ENCODE measurements at places on chromosomes 7 and 10.
A peak's percentile ranks its signal among the peaks of the same experiment; 100 is the strongest.

DNA sequence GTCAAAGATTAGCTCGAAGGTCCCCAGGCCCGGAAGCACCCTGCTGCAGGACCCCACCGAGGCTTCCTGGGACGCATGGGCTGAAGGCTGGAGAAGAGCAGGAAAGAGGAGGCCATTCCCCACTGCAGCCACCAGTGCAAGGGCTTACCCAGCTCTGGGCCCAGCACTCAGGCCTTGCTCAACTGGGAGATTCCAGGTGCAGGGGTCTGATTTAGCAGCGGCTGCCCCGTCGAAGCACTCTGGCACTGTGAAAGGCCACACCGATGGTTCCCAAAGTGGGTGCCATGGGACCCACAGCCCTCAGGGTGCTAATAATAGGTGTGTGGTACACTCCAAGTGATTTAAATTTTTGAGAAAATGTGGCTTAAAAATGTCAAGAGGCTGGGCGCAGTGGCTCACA is 130.9 kb downstream of the OAT start:
- DNase-seq = no peak

GRCh38 chr7:28554802-28555471 is 142.6 kb downstream of the CREB5 start:
- no peak for DNase-seq

GRCh38 chr7:159142199-159142598 is 2.5 kb downstream of the VIPR2 start:
- no peak for DNase-seq

- no peak for DNase-seq
Measured at GRCh38 chr7:42359946-42360345, 122.9 kb upstream of the GLI3 start.

DNA sequence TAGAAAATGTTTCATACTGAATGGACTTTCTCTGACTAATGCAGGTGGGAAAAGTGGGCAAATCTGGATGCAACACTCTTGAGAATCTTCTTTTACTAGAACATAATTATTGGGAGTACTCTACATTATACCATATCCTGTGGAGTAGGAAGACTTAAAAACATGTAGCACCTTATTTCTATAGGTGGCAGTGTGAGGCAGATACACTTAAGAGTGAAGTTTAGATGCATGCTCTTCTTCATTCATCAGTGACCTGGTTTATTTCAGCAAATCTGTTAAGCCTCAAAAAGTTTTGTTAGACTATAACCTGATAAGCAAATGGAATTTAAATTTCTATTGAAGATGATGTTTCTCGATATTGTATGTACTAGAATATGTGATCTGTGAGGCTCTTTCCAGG is 1087.1 kb upstream of the LRRN3 start:
- DNase-seq = no peak

DNA sequence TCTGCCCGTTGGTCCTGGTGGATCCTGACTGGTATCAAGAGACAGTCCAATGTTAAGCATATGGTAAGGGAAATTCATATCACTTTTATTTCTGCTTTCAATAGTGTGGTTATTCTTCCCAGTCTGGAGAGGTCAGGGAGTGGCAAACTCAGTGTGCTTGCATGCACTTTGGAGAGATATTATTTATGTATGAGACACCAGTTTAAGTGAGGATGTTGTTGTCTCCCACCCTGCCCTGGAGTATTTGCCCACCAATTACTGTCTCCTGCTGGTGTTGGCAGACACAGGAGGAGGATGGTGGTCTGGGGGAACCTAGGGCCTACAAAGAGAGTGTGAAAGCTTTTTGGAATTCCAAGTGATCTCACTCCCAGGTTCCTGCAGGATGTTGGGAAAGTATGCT is 59.7 kb downstream of the OR13A1 start:
- DNase-seq = no peak

DNA sequence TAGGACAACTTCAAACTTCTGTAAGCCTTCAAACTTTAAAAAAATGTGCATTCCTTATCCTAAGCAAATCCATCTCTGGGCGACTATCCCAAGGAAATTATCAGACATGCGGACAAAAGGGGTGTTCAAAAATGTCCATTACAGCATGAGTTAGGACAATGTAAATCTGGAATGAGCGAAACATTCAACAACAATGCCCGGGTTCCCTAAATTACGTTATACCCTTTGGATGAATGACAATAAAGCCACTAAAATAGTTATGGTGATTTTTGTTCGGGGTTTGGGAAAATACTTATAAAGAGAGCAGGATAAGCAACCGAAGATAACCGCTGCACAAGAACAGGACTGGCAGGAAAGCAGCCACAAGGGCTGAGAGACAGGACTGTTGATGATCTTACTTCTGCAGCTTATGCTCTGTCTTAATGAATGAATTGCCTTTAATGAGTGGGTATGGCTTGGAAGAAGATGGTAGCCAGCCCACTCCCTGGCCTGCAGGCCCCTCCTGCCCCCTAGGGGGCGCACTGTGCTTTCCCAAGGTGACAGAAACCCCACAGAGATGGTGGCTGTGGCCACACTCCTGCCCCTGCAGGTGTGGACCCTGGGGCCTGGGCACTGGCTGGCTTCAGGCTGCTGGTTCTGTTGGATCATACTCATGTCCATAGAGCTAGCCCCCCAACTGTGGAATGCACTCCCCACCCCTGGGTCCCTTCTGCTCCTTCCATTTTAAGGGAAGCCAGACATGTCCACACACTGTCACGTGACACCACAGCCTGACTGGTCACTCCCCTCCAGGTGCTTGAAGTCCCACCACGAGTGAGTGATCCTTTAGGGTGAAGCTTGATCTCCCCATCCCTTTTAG is 45.0 kb downstream of the ZCCHC24 start:
- DNase-seq = peak; percentile 39

DNA sequence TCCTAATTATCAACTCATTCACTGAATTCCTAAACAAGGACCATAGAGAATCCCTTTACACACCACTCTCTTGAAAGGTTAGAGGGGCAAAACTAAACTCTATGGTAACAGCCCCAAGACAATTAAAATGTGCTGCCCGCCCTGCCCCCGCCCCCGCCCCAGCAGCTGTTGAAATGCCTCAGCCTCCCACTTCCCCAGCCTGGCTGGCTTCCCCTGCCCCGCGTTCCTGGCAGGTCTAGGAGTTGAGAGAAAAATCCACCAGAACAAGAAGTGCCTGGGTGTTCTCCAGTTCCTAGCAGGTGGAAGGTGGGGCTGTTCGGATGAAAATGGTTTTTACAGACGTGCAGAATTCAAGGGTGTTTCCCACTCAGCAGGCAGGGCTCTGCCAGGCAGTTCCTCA is 109.5 kb upstream of the ZEB1 start:
- no peak for DNase-seq

DNA sequence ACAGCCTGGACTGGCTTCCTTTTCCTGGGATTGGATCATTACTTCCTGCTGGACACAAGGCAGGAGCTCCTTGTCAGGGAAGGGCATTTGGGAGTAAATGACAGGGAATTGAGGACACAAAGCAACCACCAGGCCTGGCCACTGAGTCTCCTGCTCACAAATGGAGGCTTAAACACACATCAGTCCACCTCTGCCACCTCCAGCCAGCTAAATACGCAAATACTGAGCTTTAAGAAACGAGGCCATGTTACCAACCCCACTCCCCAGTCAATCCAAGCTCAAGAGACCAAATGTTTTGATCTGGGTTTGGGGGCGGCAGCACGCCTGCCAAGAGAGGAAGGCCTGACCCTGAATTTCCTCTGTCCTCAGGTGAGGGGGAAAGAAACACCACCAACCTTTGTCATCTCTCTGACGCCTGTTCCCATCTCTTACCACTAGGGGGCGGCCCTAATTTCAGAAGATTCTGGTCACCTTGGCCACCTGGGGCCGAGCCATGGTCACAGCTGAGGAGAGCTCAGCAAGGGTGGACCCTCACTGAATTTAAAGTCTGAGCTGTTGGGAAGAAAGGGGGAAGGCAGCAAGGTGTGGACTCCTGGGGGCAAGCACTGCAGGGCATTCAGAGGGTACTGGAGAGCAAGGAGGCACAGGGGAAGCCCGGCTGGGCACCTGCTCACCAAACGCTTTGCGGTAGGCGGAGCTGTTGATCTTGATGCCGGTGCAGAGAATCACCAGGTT is 16.5 kb downstream of the AIFM2 start:
- DNase-seq = peak; percentile 41

GRCh38 chr7:147332988-147333387 is 1216.4 kb downstream of the CNTNAP2 start:
- no peak for DNase-seq

DNA sequence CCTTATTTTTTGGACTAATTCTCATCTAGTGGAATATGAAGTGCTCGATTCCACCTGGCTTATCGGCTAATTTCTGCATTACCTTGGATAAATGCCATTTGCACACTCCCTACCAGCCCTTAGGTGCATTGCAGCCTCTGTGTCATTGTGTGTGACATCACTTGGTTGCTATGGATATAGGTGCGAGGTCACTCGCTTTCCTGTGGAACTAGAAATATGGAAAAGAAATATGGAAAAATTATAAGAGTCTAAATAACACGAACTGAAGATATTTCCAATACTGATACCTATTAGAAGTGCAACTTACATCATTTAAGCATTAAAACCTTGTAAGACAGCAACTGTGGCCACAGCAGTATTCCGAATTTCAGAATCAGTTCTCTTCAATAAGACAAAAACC is 2.0 kb downstream of the YWHAG start:
- no peak for DNase-seq

- no peak for DNase-seq
Measured at GRCh38 chr7:156438011-156438410, 202.6 kb upstream of the RNF32 start.

DNA sequence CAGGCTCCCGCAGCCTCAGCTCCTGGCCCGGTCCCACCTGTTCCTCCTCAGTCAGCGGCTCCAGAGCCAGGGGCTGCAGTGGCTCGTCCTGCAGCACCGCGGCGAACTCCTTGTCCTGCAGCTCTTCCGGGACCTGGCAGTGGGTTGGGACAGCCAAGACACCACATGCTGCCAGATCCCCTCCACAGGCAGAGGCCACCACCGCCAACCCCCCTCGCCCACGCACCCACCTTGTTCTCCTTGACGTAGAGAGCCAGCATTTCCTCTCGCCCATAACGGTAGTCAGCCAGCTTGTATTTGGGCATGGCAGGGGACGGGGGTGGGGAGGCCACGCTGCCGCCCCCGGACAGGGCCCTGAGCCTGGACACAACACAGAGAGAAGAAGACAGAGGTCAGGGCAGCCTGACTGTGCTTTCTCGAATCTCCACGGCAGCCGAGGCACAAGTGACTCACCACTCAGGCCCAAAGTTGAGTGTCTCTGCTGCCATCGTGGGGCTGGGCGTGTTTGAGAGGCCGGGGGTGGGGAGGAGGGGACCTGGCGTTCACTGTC is 6.2 kb downstream of the GIGYF1 start:
- DNase-seq = no peak

DNA sequence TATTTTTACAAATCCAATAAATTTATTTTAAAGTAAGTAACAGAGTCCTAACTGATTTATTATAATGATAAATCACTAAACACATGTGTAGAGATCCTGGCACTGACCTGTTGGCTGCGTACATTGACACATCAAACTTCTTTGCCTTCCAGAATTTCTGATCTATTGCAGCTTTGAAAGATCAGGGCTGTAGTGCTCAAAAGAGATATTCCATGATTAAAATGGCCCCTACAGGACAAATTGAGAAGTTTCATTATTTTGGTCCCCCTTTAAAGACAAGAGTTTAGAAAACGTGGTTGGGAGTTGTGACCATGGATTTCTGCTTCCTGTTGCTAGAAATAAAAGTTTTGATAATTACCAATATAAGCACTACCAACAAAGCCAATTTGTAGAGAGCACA is 87.7 kb upstream of the PDK4 start:
- DNase-seq = no peak

DNA sequence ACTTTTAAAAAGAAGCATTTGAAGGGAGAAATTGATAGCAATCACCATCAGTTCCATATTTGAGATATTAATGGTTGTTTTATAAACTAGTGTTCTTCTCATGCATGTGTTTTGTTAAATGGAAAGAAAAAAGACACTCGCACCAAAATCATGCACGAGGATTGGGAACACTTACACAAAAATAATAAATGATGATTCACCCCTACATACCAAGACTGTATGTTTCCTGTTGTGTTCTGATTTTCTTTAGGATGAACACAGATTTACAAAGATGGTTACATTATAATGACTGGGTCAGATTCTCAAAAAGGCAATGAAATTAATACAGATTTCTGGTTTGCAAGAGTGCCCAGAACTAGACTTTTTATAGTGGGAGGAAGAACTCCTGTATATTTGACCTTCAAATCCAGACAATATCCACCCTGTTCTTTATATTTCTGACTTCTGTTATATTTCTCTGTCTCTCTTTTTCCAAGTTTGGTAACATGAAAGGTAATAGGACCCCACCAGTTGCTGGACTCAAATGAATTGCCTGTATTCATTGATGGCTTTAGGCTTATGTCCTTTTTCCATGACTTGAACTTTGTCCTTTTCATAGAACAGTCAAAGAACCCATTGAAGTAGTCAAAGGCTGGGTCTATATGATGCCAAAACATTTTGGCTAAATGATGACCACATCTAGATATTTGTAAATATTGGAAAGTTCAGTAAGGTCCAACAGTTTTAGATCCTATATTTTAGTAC is 54.4 kb downstream of the SEMA3A start:
- DNase-seq = no peak

GRCh38 chr10:8665322-8665721 is 610.8 kb downstream of the GATA3 start:
- no peak for DNase-seq

DNA sequence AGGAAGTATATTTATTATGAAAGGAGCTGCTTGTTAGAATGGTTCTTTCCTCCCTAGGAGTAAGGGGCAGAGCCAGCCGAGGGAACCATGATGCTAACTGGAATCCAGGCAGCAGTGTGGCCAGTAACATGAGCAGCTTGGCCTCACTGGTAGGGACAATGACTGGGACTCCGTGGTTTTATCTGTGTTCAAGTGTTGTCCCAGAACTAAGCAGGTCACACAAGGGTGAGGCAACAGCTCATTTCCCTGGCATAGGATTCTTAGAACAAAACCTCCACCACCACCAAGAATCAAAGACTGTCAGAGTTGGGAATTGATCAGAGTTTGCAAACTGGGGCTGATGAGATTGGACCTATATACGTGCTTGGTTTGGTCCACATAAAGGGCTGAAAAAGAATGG is 138.9 kb upstream of the COBL start:
- no peak for DNase-seq

GRCh38 chr10:88227342-88228018 is 355.6 kb downstream of the RNLS start:
- DNase-seq = no peak

GRCh38 chr10:104336821-104337467 is 1.3 kb downstream of the ITPRIP start:
- no peak for DNase-seq

DNA sequence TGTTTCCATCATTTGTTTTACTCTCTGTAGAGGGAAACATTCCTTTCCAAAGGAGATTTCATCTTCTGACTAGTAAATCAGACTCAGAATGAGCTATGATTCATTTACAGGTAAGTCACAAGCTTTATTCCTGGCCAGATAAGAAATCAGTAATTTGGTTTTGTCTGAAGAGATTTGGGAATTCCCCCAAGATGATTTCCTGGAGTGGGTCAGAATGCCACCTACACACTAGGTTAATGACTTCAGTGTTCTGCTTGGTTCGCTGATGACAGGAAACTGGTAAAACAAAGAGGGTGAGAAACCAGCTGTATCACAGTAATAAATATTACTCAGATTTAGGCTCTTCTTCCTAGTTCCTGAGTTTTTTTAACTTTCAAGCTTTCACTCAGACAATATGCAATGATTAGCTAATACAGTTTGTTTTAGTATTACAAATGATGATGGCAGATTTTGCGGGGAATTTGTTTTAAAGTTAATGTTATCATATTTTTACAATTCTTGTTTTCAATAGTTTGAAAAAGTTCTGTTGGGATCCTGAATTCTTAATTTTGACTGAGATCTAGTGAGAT is 8.3 kb upstream of the ASZ1 start:
- DNase-seq = no peak

- DNase-seq = no peak
Measured at GRCh38 chr7:11294218-11294617, 320.5 kb downstream of the PHF14 start.

Measured in activated CD4-positive, alpha-beta T cell treated with anti-CD3 and anti-CD28 coated beads for 4 hours (primary cell).